ENCODE measurements at places on chromosomes 13 and 19.

GRCh38 chr13:113468029-113468428 lies 14.7 kb upstream of the ADPRHL1 start:
- DNase-seq: no peak

- no peak for DNase-seq
Measured at GRCh38 chr13:109803825-109804224, 17.4 kb upstream of the IRS2 start.

DNA sequence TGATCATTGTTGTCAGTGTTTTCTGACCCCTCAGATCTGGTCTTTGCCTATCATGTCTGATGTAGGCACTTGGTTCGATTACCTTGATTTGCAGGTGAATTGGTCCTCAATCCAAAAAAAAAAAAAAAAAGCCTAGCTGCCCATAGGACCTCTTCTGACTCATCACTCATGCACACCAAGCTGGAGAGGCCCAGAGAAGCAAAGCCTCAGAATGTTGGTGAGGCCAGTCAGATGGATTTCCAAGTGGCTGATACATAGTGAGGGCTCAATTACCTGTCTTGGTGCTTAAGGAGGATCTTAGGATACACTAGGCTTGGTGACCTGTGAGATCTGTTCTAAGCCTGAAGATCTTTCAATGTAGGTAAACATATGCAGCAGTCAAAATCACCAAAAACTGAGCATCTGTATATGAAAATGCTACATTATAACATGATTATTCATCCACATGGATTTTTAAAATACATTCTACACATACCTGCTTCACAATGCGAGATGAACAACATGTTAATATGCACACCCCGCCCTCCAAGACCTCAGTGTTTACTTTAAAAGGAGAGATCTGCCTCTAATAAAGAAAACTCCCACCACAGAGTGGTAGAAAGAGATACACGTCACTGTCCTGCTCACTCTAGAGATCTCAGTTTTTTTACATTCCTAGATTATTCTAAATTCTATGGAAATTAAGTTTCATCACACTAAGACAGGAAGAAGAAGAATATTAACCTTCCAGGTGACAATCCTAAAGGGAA lies 79.9 kb upstream of the RAP2A start:
- no peak for DNase-seq

DNA sequence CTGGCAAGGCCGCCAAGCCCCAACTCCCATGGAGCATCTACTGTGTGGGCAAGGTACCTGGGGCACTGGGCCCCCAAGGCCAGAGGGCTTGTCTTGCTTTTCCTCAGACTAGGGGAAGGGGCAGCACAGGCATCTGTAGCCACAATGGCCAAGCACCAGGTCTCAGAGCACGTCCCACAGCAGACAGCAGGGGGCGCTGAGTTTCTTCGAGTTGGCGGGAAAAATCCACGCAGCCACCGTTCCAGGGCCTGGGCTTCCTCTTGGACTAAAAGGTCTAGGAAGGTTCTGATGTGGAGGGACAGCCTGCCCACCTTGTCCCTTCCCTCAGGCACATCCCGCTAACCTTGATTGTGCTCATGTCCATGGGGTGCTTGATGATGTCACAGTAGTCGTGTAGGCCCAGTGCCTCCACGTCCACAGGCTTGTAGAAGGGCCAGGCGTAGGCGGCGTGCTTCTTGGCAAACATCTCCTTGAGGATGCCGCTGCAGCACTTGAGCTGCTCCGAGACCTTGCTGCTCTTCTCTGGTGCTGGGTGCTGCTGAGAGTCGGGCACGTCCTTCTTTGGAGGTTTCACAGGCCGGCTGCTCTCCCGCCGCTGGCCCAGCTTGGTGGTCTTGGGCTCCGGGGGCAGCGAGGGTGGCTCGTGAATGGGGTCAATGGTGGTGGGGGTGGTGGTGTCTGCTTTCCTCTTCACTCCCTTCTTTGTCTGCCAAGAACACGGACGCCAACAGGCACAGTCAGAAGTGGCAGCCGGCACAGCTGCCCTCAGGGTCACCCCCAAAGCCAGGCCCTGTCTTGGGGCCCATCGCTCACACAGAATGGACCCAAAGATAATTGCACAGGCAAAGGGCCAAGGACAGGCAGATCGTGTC lies 32.0 kb upstream of the EPHX3 start:
- DNase-seq: peak; percentile 88

GRCh38 chr19:40740747-40741146 lies 9.5 kb downstream of the ACTMAP start:
- DNase-seq: no peak

DNA sequence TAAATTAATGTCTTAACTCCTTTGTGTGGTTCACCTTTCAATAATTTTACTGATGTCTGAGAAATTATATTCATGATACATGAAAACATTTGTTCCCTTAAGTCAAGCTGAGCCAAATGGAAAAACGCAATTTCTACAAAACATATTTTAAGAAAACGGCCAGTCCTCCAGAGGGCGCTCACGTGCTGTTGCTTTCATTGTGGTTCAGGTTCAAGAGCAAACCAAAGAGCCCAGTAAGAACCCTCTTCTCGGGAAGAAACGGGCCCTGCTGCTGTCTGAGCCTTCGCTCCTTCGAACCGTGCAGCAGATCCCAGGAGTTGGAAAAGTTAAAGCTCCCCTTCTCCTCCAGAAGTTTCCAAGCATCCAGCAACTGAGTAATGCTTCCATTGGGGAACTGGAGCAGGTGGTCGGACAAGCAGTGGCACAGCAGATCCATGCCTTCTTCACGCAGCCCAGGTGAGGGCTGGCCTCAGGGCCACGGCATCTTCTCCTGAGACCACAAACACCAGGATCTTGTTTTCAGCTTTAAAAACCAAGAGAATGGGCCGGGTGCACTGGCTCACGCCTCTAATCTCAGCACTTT lies 4.3 kb downstream of the FAAP24 start:
- DNase-seq: peak; percentile 67

Data from erythroblast (primary cell).